ENCODE measurements at places on chromosomes 5 and 9.

- no peak for DNase-seq
Observed at GRCh38 chr5:174596429-174596828, 128.0 kb upstream of the MSX2 start.

DNA sequence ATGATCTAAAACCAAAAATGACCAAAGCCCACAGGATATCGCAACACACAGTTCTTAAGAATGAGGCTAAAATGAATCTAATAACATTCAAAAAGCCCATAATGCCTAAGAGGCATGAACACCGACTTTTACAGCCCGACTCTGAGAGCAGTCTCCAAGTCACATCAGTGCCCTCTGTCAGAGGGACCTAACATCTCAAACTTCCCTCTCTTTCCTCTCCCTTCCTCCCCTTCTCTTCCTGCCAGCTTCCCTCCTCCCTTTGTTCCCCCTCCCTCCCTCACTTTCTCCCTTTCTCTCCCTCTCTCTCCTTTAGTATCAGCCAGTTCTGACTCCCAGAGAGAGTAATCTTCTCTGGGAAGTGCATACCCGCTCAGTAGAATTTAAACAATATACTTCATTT, 154.4 kb downstream of the GLIS3 start:
- no peak for DNase-seq

- DNase-seq = no peak
Observed at GRCh38 chr9:114205171-114206015, 50.1 kb downstream of the COL27A1 start.

DNA sequence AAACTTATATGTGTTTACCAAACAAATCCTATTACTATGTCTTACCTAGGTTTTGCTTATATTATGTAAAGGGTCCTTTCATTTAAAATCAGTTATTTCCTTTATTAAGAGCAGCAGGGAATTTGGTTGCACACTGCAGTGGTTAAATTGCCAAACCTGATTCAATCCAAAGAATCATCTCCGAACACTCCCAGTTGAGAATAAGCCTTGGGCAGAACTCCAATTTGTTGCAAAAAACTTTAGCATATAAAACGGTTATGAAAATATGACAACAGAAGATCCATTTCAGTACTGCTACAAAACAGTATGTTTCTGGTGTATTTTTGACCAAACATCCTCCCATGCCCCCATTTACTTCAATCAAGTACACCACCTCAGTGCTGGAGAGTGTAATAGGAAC, 587.0 kb upstream of the GRAMD2B start:
- no peak for DNase-seq

DNA sequence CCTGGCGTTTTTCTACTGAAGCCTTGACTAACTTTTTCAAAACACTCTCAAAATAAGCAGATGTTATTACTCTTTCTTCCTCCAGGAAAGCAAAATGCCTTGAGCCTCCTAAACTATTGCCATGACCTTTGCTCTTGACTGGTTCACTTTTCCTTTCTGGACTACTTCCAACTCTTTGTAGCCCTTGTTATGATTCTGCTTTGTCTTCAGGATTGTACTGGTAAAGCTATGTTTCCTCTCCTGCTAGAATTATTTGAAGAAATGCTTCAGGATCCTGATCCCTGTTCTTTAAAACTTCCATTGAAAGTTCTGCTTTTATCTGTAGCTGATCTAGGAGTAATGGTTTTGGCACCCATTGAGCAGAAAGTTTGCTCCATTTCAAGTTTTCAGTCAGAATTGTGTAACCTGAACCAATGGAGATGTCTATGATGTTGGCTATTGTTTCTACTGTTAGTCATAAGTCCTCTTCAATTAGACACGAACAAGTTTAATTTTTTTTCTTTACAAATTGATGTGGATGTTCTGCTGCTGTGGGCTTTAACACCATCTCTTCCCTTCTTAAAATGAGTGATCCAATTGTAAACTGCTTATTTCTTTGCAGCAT, 1356.4 kb downstream of the EFNA5 start:
- no peak for DNase-seq

Measured in left lobe of liver (tissue), 2 donors.